ENCODE measurements at places on chromosomes 4 and X.

- peak; percentile 63 for DNase-seq
Measured at GRCh38 chr4:107213410-107213809, 177.3 kb upstream of the DKK2 start.

DNA sequence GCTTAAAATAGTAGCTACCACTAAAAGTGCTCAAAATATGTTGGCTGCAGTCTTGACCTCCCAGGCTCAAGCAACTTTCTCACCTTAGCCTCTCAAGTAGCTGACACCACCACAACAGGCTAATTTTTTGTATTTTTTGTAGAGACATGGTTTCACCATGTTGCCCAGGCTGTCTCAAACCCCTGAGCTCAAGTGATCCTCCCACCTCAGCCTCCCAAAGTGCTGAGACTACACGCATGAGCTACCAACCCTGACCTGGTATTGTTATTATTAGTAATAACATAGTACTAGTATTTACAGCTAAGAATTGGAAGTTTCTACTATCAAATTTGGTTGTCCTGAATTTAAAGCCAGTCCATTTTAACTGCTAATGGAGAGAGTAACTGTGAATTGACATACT, 18.0 kb downstream of the STAP1 start:
- no peak for DNase-seq

- no peak for DNase-seq
Measured at GRCh38 chr4:122728856-122729255, 3.6 kb upstream of the BBS12 start.

DNA sequence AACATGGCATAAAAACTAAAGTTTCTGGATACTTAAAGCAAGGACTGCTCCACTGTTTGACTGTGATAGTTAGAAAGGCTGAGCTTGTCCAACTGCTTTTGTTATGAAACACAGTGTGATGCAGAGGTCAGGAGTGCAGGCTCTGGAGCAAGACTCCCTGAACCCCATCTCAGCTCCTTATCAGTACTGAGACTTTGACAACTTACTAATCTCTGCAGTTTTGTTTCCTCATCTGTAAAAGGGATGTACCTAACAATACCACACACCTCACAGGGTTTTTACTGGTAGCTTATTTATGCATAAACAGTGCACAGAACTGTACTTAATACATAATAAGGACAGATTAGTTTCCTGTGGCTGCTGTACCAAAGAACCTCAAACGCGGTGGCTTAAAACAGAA, 804.3 kb downstream of the FSTL5 start:
- no peak for DNase-seq

- no peak for DNase-seq
Measured at GRCh38 chr4:89218587-89218986, 89.0 kb downstream of the GPRIN3 start.

- peak; percentile 42 for DNase-seq
Measured at GRCh38 chr4:75542824-75543223, 13.0 kb upstream of the ODAPH start.

- DNase-seq, result no peak
Measured at GRCh38 chr4:158816955-158817354, 48.1 kb downstream of the FNIP2 start.

DNA sequence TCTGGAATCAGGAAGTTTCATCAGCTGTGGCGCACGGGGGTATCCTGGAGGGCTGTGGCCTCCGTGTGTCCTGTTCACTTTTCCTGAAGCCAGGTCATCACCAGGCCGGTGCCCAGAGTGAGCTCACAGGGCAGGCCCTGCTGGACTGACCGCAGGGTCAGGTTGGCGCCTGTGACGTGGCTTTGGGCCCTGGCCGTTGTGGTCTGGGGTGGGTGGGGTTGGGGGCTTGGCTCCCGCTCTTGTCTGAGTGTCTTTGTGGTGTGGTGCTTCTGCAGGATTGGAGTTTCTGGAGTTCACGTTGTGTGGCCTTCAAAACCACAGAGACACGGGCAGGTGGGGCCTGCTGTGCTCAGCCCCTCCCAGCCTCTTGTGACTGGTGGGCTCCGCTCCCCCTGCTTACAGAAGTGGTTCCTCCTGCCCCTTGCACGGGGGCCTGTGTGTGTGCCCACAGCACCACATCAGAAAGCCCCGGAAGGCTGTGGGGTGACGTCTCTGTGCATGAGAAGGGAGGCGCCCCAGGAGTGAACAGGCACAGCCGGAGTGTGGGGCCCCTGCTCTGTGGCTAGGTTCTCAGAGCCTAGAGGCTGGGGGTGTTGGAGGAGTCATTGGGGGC, 9.5 kb downstream of the RGS12 start:
- DNase-seq, result no peak

DNA sequence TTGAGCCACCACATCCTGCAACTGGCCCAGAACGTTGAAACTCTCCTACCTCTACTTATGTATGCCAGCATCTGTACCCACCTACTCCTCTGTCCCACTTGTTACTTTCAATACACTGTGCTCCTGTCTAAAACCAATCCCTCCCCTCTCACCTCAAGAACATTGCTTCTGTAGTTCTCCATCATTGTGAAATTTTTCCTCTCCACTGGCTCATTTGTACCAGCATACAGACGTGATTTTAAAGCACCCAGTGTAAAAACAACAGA, 25.5 kb upstream of the USO1 start:
- DNase-seq, result no peak

DNA sequence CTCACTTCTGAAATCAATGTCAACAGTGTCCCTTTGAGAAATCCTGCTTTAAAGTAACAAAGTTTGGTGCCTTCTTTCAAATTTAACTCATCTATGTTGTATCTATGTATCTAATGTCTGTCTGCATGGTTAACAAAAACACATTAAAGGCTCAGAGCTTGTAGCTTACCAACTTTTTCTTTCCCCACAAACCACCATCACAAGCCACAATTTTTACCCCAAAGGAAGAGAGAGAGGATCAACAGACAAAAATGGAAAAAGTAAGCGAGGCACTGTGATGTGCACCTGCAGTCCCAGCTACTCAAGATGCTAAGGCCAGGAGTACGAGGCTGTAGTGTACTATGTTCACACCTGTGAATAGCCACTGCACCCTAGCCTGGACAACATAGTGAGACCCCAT, 17.2 kb downstream of the ATRX start:
- DNase-seq, result no peak
